ENCODE measurements at places on chromosomes 6 and 20.
A peak's percentile ranks its signal among the peaks of the same experiment; 100 is the strongest.

DNA sequence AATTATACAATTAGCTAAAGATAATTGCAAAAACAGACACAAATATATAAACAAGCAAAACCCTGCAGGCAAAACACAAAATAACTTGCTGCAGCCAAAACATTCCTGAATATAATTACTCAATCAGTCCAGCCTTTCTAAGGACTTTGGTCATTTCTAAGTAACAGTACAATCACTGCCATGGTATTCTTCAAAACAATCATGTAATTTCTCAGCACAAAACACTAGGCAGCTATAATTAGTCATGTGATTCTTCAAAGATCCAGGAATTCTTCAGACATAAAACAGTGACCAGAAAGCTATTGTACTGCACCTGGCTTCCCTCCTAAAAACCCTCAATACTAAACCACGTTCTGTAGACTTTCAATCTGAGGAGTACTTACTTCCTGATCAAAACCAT, 881.1 kb downstream of the EPHA7 start:
- no peak for DNase-seq

DNA sequence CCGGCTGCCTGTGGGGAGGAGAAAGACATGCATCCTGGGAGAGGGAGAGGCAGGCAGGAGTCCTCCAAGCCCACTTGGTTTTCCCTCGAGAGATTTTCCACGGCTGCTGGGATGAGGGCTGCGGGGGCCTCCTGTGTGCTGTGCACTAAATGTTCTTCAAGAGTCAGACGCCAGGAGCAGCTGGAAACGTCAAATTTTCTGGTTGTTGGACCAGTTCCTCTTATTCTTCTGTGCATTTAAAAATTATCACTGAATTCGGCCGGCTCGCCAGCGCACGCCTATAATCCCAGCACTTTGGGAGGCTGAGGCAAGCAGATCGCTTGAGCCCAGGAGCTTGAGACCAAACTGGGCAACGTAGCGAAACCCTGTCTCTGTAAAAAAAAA, 32.8 kb upstream of the NTSR1 start:
- no peak for DNase-seq

DNA sequence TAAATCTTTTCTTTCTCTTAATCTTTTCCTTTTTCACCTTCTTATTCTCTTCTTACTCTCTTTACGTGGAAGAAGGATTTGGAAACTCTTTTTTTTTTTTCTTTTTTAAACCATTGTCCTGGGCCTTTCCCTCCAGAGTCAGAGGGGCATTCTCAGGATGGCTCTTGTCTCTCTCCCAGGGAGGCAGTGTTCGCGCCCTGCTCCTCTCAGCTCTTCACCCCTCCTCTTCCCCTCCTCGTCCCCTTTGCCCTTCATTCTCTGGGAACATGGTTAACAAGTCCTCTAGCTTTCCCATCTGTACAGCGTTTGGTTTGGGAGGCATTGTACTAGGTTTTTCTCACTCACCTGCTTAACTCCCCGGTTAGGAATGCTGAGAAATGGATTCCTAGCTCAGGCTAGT, 52.0 kb upstream of the TFB1M start:
- DNase-seq, result peak; percentile 44

- no peak for DNase-seq
Measured at GRCh38 chr20:32201977-32202363, 5.6 kb downstream of the PLAGL2 start.

DNA sequence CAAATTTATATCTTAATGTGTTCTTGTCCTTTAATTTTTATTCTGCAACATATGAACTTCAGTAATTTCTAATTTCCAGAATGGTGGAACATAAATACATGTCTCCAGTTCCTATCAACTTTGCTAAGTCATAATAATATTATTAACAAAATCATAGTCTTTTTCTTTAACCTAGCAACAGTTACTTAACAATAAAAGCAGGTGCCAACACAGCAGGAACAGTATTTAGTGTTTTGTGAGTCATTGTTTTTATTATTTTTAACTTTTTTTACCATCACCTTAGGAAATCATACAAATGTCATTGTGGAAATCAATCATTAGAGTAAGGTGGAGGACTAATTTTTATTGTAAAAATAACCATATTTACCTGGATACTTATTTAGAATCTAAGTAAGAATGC, 133.5 kb downstream of the PLCB1 start:
- no peak for DNase-seq

DNA sequence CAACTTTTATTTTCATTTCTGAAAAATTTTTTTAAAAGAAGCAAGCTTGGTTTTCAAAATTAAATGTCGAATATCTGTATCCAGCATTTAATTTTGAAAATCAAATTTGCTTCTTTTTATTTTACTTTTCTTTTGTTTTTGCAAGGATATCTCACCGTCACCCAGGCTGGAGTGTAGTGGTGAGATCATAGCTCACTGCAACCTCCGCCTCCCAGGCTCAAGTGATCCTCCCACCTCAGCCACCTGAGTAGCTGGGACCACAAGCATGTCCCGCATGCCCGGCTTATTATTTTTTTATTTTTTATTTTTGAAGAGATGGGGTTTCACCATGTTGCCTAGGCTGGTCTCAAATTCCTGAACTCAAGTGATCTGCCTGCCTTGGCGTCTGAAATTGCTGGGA, 17.0 kb upstream of the EPB41L2 start:
- DNase-seq, result no peak

- DNase-seq, result no peak
Measured at GRCh38 chr6:15596186-15596896, 66.5 kb downstream of the DTNBP1 start.

DNA sequence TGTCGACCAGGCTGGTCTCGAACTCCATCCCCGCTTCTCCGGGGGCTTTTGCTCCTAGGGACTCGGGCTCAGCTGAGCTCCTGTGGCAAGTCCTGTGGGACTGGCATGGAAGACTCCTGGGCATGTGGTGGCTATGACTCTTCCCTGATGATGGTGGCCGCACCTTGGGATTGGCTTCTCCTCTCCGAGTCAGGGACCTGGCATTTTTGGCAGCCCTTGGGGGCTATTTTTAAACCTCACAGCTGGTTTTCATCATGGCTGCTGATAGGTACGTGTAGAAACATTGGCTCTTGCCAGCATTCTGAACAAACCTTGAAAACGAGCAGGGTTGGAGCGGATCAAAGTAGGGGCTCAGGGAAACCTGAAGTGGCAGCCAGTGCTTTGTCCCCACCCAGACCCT, 54.1 kb downstream of the RBM38 start:
- DNase-seq, result no peak

- no peak for DNase-seq
Measured at GRCh38 chr6:99378636-99379035, 15.4 kb downstream of the COQ3 start.

GRCh38 chr20:43507150-43508080, at the start of gene L3MBTL1:
TSS of gene L3MBTL1 (plus strand) at chr20:43507697. CDS start at chr20:43513504, 5,807 bp downstream.
- DNase-seq, result peak; percentile 82

DNA sequence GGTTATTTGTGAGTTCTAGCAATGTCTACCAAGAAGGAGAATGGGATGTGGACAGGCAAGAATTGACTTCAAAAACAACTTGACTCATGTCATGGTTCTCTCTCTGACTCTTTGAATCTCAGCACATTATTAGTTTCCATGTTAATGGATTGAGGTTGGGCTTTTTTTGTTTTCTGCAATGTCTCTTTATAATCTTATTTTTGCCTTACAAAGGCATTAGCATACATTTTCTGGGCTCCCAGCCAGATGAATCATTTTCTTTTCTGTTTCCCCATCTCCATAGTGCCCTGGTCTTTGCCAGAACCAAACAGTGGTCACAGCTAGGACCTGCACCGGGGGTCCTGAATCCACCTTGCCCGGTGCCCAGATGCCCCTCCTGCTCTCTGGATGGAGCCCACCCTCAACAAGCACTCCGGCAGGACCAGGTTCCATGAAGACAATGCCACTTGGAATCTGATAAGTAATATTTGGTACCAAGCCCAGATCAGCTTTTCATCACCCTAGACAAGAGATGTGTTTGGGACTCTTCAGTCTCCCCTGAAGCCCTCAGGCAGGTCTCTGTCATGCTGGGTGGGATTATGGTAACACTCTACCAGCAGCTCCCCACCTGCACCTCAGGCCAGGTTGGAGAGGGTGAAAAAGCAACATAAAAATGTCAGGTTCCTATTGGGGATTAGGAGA, 266.7 kb upstream of the SULF2 start:
- DNase-seq, result peak; percentile 6

- peak; percentile 70 for DNase-seq
Measured at GRCh38 chr6:11202513-11203305, 29.8 kb downstream of the NEDD9 start.

- no peak for DNase-seq
Measured at GRCh38 chr6:158642097-158642601, 2.4 kb downstream of the DYNLT1 start.

- no peak for DNase-seq
Measured at GRCh38 chr20:48986899-48987298, 59.2 kb upstream of the CSE1L start.

GRCh38 chr6:157541618-157542413, 160.8 kb downstream of the ZDHHC14 start:
- DNase-seq, result no peak

- DNase-seq, result no peak
Measured at GRCh38 chr6:2047855-2048254, 197.6 kb downstream of the GMDS start.

DNA sequence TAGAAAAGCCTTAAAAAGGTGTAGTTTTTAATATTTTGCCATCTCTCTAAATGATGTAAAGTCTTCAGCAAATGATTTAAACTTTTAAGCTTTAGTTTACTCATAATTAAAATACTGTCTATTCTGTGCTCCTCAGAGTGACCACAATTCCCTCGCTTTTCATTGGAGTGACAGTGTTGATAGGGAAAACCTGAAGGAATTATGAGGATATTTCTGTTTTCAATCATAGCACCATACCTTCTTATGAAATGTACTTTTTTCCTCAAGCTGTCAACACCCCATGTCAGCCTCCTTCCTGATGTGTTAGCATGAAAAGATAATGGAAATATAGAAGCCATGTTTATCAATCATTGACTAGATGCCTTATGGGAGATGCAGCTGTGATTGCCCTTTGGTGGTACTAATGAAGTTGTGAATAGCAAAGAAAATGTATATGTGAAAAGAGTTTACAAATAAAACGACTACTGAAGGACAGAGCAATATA, 145.4 kb upstream of the EYS start:
- DNase-seq, result no peak

- peak; percentile 76 for DNase-seq
Measured at GRCh38 chr6:41555326-41556300, 9.4 kb downstream of the FOXP4 start.

- no peak for DNase-seq
Measured at GRCh38 chr20:58718121-58718563, 25.5 kb downstream of the NPEPL1 start.

DNA sequence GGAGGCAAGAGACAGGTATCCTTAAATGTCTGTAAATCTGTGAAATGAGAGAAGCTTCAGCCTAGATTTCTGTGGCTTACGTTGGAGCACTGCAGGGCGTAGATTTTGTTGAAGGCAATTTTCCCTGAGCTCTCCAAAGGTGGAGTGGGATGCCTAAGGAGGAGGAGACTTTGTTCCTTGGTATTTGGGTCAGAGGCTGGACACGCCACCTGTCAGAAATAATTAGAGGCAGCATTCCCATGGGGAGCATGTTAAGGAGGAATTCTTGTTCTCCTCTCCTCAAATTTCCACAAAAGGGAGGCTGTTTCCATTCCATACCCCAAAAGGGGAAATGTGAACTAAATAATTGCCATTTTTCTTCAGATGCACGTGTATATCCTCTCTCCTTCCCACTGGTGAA, 11.1 kb upstream of the SCGN start:
- no peak for DNase-seq

- DNase-seq, result peak; percentile 48
Measured at GRCh38 chr6:47358440-47359225, 48.9 kb upstream of the TNFRSF21 start.

DNA sequence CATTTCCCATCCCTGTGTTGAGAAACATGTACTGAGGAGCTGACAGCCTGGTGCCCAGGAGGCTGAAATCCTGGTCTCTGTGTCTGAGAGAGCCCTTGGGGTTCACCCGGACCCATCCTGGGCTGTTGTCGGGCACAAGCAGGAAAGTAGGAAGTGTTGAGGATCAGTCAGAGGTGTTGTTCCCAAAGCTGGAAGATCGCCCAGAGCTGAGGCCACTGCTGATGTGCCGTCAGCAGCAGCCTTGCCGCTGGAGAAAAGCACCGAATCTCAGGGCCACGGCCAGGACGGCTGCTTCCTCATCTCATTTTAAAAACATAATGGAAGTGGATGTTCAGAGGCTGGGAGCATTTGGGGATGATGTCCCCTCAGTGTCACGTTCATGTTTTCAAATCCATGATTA, 218.5 kb downstream of the UST start:
- no peak for DNase-seq

DNA sequence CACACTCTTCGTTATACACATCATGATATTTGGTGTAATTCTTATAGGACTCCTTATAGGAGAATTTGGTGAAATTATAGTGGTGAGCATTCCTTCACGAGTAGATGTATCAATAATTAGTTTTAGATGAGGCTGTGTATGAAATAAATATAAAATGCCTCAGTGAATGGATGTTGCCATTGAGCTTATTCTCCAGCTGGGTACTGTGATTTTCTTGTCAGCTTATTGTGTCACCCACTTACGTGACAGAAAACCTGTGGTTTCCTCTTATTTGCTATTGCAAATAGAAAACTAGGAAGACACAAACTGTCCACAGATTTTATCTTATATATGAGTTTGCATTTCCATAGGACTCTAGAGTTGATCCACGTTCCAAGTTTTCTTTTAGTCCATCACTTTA, 439.9 kb upstream of the RNF217 start:
- DNase-seq, result no peak

DNA sequence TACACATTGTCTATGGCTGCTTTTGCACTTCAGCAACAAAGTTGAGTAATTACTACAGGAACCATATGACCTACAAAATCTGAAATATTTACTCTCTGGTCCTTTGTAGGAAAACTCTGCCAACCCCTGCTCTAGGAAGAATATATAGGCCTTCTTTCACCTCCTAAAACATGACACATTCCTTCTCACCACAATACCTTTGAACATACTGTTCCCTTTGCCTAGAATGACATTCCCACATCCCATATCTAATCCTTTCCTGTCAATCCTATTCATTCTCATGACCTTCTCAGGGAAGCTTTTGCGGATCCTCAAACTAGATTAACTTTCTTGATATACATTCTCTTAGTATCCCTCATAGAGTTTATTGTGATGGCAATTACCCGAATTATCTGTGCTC, 18.0 kb upstream of the NCOA6 start:
- no peak for DNase-seq

- no peak for DNase-seq
Measured at GRCh38 chr20:20490673-20491072, 122.8 kb downstream of the INSM1 start.
